ENCODE measurements at places on chromosomes 4 and X.
A peak's percentile ranks its signal among the peaks of the same experiment; 100 is the strongest.

GRCh38 chr4:8831221-8832112 is 40.2 kb downstream of the HMX1 start:
- H3K27ac ChIP-seq: no peak overlapping the region
- H3K36me3 ChIP-seq: no peaks in the 10 kb centered on the region

DNA sequence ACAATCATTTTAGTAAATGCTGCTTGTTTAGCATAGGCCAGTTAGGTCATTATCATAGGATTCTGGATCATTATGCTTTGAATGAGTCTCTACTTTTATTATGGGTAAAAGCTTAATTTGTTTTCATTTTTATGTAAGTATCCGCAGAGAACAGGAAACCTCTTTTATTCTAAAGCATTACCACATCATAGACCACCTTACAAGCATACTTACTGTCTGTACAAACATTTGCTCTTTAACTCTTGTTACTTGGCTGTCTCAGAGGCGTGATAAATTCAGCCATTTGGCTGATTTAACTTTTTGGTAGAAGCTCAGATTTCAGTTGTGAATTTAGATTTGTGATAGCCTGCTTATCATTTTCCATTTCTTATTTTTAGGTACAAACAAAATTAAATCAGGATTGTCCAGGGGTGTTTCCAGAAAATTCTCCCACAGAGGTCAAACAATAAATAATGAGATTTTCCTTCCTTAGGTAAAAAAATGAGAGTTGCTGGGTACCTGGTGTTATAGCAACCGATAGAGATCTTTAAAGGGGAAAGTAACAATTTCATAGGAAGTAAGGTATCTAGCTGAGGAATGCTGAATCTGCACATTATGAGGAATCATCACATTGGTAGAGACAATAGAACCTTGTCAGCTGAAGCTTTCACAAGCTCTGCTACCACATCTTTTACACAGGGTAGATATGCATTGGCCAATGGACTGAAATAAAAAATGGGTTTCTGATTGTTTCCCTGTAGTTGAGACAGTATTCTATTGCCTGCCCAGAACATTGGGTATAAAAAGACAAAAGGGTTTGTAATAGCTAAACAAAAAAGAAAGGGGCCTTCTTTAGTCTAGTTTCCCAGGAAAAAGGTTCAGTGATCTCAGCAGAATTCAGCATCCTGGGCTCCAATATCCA is 62.5 kb downstream of the NDNF start:
- H3K4me3 ChIP-seq: no peak overlapping the region
- H3K36me3 ChIP-seq: no peaks in the 10 kb centered on the region
- no peaks in the 10 kb centered on the region for H3K4me1 ChIP-seq
- no peak overlapping the region for H3K27ac ChIP-seq
- H3K27me3 ChIP-seq: no peaks in the 10 kb centered on the region

DNA sequence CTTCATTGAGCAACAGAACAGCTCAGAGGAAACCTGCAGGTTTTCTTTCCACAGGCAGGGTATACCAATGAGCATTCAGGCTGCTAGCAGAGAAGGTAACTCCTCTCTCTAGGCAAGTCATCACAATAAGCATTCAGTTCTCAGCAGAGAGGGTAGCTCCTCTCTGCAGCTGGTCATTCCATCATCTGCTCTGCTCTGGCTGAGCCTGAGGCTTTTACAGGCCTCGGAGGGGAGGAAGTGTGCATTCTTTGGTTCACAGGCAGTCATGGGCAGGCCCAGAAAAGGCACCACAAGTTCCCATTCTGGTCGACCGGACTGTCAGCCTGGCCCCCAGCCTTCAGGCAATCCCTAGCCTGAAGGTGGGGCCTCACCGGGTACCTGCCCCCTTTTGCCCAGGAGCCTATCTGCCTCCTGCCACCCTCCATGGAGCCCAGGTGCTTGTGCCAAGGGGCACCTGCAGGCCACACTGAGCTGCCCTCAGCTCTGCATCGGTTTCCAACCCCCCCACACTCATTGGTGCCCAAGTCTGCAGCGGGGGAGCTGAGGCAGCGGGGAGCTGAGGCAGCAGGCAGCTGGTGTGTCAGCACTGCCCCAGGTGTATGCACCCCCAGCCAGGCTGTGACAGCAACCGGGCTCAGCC is 83.1 kb downstream of the PRDM5 start:
- no peaks in the 10 kb centered on the region for H3K36me3 ChIP-seq
- no peaks in the 10 kb centered on the region for H3K4me1 ChIP-seq
- H3K4me3 ChIP-seq: no peak overlapping the region
- no peaks in the 10 kb centered on the region for H3K27me3 ChIP-seq

DNA sequence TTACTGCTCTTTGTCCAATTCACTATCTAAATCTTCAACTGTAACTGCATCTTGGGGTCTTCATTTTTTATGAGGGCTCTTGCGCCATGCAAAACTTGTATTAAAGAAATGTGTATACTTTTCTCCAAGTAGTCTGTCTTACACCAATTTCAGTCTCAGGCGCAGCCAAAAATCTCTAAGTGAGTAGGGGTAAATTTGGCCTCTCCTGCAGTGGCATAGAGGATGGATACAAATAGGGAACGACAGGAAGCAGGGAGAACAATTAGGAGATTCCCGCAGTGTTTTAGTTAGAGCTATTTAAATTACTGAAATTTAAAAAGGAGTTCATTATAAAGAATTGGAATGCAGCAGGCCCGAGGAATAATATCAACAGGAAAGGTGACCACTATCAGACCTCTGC is 30.2 kb downstream of the DMP1 start:
- H3K27ac ChIP-seq: no peak overlapping the region
- DNase-seq: no peak
- H3K4me3 ChIP-seq: no peak overlapping the region
- H3K27me3 ChIP-seq: no peaks in the 10 kb centered on the region
- no peaks in the 10 kb centered on the region for H3K4me1 ChIP-seq

- H3K27ac ChIP-seq: no peak overlapping the region
- no peaks in the 10 kb centered on the region for H3K36me3 ChIP-seq
- no peaks in the 10 kb centered on the region for H3K27me3 ChIP-seq
- no peak overlapping the region for H3K4me3 ChIP-seq
Observed at GRCh38 chr4:8201321-8201781, 2.3 kb downstream of the SH3TC1 start.

- H3K36me3 ChIP-seq: no peaks in the 10 kb centered on the region
- H3K4me3 ChIP-seq: no peak overlapping the region
- H3K27ac ChIP-seq: no peak overlapping the region
- DNase-seq: peak; percentile 75
Observed at GRCh38 chr4:73729534-73730165, 10.7 kb upstream of the CXCL8 start.

DNA sequence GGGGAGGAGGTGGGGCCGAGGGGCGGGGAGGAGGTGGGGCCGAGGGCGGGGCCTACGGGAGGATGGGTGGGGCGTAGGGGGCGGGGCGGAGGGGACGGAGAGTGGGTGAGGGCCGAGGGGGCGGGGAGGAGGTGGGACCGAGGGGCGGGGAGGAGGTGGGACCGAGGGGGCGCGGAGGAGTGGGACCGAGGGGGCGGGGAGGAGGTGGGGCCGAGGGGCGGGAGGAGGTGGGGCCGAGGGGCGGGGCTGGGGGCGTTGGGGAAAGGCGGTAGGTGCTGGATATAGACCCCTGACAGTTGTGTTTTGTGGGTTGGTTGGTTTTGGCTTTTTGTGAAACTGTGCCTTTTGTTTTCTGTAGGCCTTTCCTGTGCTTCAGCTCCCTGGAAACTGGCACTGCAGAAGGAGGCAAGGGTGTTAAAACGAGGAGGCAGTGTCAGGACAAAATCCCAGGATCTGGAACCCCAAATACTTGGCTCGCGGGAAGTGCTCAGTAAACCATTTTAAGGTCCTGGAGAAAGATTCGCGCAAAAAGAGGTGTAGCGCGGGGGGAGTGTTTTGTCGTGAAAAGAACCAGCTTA is 580 bp upstream of the MMGT1 start:
- no peaks in the 10 kb centered on the region for H3K27me3 ChIP-seq
- DNase-seq: peak; percentile 80
- H3K27ac ChIP-seq: peak overlapping the region; percentile 26

DNA sequence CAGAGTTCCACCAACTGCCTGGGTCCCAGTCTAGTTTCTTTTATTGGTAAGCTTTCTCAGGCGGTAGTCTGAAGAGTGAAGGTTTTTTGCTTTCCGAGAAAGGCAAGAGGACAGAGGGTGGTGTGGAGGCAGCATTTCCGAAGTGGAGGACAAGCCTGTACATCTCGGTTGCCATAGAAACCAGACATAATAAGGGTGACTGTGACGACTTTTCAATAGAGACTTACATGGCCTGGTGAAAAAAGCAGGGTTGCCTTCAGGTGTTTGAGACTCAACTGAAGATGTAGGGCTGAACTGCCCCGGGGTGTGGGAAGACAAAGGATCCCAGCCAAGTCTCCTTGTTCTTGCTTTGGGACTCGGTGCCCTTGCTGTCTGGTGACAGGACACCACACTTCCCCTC is 53.6 kb upstream of the RAB40AL start:
- H3K36me3 ChIP-seq: no peaks in the 10 kb centered on the region
- H3K27ac ChIP-seq: no peak overlapping the region
- no peak for DNase-seq
- H3K4me3 ChIP-seq: no peak overlapping the region

GRCh38 chr4:181330654-181331201 is 912.5 kb upstream of the TENM3 start:
- no peak for DNase-seq
- no peak overlapping the region for H3K4me3 ChIP-seq
- H3K27me3 ChIP-seq: no peaks in the 10 kb centered on the region
- no peak overlapping the region for H3K27ac ChIP-seq
- H3K4me1 ChIP-seq: peaks cover 4% of the 10 kb centered on the region
- H3K36me3 ChIP-seq: no peaks in the 10 kb centered on the region

DNA sequence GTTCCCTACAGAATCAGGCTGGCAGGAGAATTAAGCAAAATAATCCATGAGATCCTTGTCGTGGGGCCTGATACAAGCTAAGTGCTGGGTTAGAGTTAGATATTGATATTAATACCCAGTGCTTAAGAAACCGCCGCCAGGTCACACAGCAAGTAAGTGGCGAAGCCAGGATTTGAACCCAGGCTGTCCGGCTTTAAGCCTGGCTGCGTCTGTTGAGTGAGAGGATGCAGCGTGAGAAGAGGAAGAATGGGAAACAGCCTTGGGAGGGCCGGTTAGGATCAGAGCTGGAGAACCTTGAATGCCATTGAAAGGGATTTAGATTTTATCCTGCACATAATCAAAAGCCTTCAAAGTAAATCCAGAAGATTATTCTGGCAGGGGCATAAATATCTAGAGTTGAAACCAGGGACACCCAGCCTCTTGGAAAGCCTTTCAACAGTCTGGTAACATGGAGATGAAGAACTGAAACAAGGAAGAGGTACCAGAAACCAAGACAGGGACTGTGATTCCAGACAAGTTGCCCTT is 64.8 kb upstream of the HELT start:
- no peaks in the 10 kb centered on the region for H3K4me1 ChIP-seq
- H3K36me3 ChIP-seq: no peaks in the 10 kb centered on the region
- H3K4me3 ChIP-seq: no peak overlapping the region
- H3K27me3 ChIP-seq: peaks cover 8% of the 10 kb centered on the region

DNA sequence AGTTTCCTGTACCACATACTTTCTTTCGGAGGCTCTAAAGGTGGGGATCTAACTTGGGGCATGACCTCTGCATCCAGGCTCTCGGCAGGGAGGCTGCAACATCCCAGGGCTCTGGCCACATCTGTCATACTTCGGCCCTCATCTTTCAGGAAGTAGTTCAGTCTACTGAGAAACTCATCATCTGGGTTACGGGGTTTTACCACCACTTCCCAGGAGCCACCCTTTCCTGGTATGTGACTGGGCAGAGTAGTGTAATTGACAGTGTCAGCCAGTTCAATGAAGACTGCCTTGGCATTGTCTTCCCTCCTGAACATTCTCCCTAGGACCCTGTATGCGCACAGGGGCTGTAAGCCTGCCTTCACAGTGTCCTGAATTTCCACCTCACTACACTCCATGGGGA is 2.8 kb downstream of the PNMA5 start:
- no peak for DNase-seq
- no peaks in the 10 kb centered on the region for H3K36me3 ChIP-seq
- no peaks in the 10 kb centered on the region for H3K4me1 ChIP-seq
- H3K27me3 ChIP-seq: peaks cover 8% of the 10 kb centered on the region
- no peak overlapping the region for H3K4me3 ChIP-seq
- no peak overlapping the region for H3K27ac ChIP-seq

DNA sequence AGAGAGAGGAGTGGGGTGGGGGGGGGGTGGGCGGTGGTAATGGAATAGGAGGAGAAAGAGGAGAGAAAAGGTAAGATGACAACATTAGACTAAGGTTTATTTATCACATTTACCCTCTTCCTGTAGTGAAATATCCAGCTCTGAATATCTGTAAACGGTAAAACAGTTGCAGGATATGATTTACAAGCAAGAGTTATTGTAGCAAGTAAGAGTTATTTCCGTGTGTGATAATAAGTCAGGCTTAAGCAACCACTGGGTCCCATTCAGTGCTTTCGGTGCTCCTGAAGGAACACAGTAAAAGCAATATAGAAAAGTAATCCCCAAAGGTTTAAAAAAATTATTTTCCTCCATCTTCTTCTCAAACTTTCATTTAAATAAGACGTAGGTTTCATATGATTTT is 103.6 kb downstream of the MANBA start:
- DNase-seq: no peak
- H3K27me3 ChIP-seq: no peaks in the 10 kb centered on the region
- no peaks in the 10 kb centered on the region for H3K36me3 ChIP-seq
- no peak overlapping the region for H3K27ac ChIP-seq

DNA sequence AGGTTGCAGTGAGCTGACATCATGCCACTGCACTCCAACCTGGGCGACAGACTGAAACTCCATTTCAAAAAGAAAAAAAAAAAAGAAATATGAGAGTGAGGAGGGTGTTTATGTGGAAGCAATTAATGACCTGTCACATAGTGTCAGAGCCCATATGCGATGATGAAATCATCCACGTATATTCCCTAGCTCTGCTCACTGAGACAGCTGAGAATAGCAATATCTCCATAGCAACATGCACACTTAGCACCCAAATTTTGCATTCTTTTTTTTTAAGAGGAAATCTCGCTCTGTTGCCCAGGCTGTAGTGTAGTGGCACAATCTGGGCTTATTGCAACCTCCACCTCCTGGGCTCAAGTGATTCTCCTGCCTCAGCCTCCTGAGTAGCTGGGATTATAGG is 31.5 kb upstream of the OPHN1 start:
- DNase-seq: no peak
- no peaks in the 10 kb centered on the region for H3K4me1 ChIP-seq
- H3K4me3 ChIP-seq: no peak overlapping the region
- H3K27ac ChIP-seq: no peak overlapping the region
- H3K36me3 ChIP-seq: no peaks in the 10 kb centered on the region

DNA sequence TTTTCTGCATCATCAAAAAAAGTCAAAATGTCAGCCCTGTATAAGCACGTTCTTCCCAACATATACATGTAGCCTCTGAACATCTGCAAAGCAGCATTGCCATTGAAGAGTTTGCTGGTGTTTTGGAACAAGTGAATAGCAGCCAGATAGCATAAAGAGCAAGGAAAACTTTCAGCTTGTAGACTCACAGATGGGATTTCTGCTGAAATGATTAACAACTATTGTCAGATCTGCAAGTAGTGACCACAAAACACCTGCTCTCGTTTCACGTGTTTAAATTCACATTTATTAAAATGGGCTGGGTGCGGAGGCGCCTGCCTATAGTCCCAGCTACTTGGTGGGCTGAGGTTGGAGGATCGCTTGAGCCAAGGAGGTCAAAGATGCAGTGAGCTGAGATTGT is 123.7 kb downstream of the SPRY1 start:
- H3K27ac ChIP-seq: no peak overlapping the region
- H3K4me1 ChIP-seq: no peaks in the 10 kb centered on the region
- no peak overlapping the region for H3K4me3 ChIP-seq
- DNase-seq: no peak

- no peaks in the 10 kb centered on the region for H3K36me3 ChIP-seq
- DNase-seq: peak; percentile 16
- H3K4me1 ChIP-seq: peaks cover 12% of the 10 kb centered on the region
- no peak overlapping the region for H3K4me3 ChIP-seq
- no peaks in the 10 kb centered on the region for H3K27me3 ChIP-seq
Observed at GRCh38 chr4:2298532-2298991, 36.7 kb upstream of the MXD4 start.
